Stimulated activated CD4-positive, alpha-beta T cell treated with anti-CD3 and anti-CD28 coated beads, Interleukin-12 subunit alpha, Interleukin-12 subunit beta, amount 100 ng/mL, for 48 hours (primary cell): ENCODE measurements at places on chromosomes 1 and 21.

DNA sequence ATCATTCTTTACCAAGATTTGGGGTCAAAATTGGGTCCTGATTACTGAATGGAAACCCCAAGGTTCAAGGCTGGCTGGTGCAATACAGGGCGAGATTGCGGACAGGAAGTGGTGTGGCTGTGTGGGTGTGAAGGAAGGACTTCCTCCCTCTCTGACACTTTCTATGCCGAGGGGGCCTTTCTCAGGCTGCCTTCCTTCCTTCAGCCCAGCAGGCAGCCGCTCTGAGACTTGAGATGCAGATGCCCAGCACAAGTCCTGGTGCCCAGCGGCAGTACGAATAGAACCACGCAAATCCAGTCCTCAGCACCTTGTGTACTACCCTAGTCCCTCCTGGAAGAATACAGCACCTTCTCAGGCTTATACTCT is 16.3 kb downstream of the BATF3 start:
- peak; percentile 42 for DNase-seq

DNA sequence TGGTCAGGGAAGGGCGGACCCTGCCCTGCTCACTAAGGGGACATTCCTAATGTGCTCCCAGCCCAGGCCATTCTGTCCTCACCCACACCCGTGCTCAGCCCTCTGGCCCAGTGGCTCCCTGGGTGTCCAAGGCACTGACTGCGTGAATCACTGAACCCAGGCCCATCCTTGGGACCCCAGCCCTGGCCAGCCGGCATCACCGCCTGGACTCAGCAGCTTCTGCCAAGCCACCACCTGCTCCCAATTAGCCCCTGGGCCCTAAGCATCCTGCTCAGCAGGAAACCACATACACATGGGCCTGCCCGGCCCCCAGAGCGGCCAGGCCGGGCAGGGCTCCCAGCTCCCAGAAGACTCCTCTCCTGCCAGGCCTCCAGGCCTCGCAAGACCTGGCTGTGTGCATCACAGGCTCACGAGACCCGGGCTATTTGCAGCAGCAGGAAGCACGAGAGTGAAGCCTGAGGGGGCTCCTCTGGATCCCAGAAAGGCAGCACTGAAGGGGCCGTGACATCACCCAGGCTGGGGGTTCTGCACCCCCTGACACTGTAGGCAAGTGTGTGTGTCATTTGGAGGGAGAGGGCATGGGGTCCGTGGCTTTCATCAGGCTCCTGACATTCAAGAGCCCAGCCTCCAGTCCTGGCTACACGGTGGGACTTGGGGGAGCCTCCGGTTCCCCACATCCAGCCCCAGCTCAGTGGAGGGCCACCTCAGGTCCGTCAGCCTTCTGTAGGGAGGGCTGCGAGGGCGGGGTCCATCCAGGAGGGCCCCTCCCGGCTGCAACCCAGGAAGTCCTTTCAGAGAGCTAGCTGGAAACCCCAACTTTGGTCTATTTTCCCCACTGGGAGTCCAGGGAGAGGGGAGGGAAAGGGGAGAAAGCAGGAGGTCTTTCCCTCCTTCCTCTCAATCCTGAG is 1.6 kb downstream of the MFAP2 start:
- no peak for DNase-seq

DNA sequence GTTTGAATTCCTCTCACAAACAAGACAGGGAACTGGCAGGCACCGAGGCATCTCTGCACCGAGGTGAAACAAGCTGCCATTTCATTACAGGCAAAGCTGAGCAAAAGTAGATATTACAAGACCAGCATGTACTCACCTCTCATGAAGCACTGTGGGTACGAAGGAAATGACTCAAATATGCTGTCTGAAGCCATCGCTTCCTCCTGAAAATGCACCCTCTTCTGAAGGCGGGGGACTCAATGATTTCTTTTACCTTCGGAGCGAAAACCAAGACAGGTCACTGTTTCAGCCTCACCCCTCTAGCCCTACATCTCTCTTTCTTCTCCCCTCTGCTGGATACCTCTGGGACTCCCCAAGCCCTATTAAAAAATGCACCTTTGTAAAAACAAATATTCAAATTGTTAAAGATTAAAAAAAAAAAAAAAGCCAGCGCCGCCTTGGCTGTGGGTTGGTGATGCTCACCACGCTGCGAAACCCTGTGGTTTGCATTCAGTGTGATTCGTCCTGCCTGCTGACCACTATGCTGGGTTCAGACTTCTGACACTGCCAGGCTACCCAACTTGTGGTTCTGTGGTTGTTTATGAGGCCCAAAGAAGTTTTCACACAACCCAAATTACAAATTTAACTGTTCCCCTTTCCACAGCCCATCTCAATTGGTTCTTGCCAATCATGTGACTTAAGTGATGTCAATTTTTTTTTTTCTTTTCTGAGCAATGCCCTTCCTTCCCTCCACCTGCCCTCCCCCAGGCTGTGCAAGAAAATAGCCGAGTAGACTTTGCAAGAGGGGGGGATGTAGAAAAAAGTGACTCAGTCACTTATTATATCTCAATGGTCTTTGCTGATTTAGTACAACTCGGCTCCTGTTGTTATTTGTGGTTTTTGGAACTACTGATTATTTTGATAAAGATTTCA is at the start of gene RUNX1:
TSS of gene RUNX1 (minus strand) at position 597 of the 912 bp plus-strand sequence.
- peak; percentile 82 for DNase-seq

GRCh38 chr1:220371324-220371723 is 99.1 kb upstream of the RAB3GAP2 start:
- DNase-seq, result no peak

DNA sequence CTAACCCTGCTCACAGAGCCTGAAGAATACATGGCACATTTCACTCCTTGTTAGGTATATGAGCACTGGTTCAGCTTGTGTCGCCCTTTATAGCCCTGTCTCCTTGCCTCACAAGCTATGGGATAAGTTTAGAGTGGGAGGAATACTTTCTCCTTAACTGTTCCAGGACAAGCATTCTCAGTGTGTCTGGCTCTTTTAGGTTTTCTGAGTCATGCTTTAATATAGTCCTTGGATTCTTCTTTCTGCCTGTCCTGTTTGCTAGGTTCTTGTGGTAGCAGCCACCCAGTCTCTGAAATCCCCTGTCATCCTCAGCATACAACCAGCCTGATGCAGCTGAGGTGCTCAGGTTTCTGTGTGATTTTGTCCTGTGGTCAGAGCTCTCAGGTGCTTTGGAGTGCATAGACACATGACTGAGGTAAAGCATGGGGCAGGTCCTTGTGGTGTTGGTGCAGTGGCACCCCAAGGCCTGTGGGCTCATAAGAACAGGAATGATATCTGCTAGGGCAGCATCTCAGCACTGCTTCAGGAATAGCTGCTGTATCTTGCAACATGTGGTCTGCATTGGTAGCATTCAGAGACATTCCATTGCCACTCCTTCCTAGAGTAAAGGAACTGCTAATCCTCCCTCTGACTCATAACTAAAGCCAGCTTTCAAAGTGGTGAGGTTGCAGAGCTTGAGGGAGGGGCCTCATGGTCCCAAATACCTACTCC is 14.2 kb upstream of the CASQ2 start:
- no peak for DNase-seq

- DNase-seq, result no peak
Measured at GRCh38 chr1:234647245-234647644, 37.3 kb upstream of the IRF2BP2 start.

DNA sequence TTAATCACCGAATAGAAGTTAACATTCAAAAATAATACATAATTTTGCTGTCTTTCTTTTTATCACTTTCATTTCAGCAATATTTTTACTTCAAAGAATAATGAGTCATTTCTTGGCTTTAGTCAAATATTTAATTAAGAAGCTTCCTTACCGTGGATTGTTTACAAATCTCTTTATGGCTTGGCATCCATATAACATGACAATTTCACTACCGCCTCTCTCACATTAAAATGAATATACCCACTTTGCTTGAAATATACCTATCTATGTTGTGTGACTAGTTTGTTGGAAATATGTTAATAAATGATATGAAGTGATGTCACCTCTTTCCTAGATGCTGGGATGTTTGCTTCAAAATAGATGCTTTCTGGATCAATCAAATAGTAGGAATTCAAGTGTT is 1203.9 kb downstream of the AMY1C start:
- no peak for DNase-seq

GRCh38 chr1:54001591-54001990 is 16.4 kb downstream of the LDLRAD1 start:
- DNase-seq, result no peak

- no peak for DNase-seq
Measured at GRCh38 chr21:45802425-45802824, 158.9 kb downstream of the PCBP3 start.

DNA sequence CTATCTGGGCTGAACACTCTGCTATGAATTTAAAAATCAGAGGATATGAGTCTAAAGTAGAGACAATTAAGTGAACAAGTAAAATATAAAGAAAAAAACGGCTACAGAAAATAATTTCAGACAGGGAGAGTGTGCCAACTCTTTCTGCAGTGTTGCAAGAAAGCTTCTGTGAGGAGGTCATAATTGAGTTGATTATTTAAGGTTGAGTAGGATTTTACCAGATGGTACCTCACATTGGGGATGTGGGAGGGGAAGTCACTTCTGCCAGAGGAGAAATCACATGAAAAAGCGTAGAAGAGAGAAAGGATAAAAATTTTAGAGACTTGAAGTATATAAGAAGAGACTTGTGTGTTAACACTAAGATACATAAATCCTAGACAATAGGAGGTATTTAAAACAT is 238.0 kb upstream of the NCAM2 start:
- no peak for DNase-seq

GRCh38 chr1:68268896-68269483 is 36.7 kb upstream of the WLS start:
- no peak for DNase-seq

GRCh38 chr1:107195476-107195875 is 54.6 kb downstream of the NTNG1 start:
- no peak for DNase-seq

GRCh38 chr1:10680487-10680886 is 116.0 kb downstream of the CASZ1 start:
- DNase-seq, result no peak

GRCh38 chr1:241391926-241392710 is 35.1 kb upstream of the RGS7 start:
- no peak for DNase-seq

DNA sequence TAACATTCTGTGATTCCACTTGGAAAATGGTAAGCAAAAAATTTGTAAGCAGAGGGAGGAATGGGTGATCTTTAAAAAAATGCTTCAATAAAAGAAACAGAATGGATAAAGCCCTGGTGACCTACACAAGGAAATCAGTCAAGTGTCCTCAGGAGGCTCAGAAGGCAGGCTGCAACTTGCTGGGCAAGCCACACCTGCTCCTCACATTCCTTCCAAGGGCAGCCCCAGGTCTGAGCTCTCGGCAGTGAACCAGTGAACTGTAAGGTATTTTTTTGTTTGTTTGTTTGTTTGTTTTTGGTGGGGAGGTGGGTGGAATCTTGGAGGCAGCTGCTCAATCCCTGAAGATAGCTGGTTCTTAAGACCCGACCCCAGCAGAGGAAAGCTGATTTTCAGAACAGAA is 4.4 kb downstream of the TACSTD2 start:
- no peak for DNase-seq

DNA sequence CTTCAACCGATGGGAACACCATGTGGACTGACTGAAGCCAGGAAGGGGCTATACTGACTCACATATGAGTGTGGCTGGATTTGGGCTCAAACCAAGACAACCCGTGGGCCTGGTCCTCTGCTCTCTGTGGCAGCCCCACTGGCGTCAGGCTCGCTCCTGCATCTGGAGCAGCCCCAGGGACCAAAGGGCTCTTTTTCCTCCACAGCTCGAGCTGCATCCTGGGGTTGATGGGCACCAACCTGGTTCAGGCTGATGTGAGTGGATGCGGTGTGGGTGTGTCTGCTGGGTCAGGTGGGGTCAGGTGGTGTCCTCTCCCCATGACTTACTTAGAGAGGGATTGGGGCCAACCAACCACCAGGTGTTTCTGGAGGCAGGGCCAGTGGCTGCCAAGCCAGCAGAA is 303.0 kb upstream of the AJAP1 start:
- no peak for DNase-seq

DNA sequence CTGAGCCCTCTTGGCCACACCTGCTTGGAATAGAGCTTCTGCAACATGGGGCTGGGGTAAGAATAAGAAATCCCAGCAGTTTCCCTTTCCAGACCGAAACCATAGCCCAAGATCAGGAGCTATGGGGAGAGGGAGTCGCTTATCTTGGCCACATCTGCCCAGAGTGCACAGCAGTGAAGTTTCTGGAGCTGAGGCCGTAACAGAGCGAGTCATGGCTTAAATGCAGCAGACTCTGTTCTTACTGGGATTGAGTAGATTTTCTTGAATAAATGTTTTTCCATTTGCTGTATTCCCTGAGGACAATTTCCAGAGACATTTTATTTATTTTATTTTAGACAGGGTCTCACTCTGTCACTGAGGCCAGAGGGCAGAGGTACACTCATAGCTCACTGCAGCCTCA is 33.5 kb downstream of the CFAP57 start:
- DNase-seq, result no peak

- no peak for DNase-seq
Measured at GRCh38 chr21:16137106-16137505, 407.3 kb downstream of the USP25 start.

DNA sequence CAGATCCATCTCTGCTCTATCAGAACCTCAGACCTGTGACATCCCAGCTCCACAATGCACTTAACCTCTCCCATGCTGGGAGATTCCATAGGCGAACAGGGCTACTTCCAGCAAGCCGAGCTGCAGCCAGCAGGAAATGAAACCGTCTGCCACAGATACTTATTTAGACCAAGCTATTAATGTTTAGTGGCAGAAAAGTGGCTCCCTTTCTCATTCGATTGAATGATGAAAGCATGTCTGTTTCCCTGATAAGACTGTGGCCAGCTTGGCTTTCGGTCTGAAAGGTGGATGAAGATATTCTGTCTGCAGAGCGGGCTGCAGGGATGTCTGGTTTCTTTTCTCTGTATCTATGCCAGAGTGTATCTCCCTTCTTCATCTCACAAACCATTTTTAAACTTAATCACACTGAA is 146.4 kb downstream of the GREM2 start:
- no peak for DNase-seq

- DNase-seq, result no peak
Measured at GRCh38 chr1:202343652-202344349, 2.1 kb upstream of the UBE2T start.

GRCh38 chr1:118842452-118843201 is 145.5 kb downstream of the TBX15 start:
- DNase-seq, result no peak
